Eye (tissue), 1 donor: ENCODE measurements at places on chromosomes 7 and 10.

DNA sequence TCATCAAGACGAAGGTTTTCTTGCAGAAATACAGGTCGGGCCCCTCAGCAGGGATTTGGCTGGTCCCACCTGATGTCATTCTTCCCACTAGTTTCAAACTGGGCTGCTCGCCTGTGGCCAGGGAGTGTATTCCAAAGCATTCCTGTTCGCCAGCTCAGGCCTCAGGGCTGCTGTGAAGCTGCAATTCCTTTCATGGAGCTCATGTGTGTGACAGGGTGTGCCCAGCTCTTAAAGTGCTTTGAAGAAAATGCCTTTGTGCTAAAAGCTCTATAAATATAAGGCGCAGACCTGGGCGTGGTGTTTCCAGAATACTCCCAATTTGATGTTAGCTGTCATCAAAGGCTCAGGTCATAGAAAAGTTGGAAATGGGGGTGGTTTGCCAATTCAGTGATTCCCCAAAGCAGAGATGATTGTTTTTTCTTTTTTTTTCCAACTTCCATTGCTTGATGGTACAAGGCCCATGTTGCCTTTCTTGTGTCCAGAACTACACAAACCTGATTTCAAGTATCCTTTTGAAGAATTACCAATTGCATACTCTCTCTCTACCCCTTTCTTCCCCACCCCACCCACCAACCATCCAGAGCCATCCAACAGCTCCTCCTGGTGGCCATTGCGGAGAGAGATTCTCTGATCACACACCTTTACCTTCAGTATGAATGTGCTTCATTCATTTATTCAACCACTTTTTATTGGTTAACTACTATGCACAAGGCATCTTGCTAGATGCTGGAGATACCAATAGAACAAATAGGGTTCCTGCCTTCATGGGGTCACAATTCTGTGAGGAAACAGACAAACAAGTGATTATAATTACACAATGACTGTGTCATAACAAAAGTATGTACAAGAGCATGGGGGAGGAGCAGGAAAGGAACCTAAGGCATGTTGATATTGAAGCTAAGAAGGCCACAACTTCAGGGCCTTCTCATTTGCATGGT, 297.3 kb upstream of the LYZL1 start:
- DNase-seq = peak; percentile 60

DNA sequence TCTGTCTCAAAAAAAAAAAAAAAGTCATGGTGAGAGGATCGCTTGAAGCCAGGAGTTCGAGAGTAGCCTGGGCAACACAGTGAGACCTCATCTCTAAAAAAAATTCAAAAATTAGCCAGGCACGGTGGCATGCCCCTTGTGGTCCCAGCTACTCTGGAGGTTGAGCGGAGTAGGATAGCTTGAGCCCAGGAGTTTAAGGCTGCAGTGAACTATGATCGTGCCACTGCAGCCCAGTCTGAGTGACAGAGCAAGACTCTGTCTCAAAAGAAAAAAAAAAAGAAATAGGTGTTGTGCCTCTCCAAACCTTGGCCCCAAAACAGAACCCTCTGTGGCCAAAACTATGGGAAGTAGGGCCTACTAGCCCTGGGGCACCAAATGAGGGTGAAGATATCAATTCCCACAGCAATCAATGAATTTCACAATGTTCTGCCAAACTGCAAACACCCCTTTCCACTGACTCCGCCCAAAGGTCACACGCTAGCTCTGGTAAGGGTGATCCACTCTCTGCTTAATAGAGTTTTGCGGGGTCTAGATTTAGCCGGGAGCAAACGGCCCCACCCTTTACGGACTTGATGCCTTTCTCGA, 16.9 kb downstream of the SSC4D start:
- DNase-seq = no peak

GRCh38 chr10:9229702-9230244, 1175.3 kb downstream of the GATA3 start:
- peak; percentile 58 for DNase-seq

DNA sequence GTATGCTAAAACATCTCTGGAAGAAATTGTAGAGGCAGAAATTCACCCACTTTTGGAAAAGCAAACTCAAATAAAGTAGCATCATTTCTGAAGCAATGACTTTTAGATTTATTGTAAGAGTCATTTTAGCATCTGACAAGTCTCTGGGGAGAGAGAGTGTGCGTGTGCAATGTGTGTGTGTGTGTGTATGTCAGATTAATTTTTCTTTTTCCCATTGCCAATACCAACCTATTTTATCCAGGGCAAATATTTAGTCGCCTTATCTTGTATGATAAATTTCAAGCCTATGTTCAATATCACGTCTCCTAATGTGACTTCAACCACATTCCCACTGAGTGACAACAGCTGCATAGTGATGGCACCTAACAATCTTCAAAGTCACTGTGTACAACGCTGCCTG, 101.7 kb downstream of the NEBL start:
- no peak for DNase-seq

DNA sequence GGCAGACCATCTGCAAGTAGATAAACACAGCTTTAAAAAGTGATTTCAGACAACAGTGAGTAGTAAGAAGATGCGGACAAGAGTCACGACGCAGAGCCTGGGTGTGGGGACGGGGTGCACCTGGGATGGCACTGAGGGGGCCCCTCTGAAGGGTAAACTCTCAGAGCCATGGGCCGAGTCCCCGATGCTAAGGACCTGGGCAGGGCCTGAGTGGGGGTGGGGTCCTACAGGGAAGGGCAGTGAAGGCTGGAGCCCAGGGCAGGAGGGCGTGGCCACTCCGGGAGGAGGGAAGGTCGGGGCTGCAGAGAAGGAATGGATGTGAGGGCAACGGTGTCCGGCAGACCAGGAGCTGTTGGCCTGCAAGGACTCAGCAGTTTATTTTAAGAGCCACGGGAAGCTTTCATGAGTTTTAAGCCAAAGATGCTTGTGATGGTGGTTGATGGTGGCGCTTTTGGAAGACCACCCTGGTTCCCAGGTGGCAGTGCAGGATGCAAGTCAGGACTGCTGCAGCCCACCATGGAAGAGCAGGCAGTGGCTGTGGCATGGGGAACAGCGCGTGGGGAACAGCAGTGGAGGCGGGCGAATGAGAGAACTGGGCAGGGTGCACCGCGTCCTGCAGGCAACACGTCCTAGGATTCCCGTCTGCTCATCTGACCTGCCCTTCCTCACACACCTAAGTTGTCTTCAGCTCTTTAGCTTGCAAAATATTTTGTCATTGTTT, 296.8 kb downstream of the DNAJB6 start:
- no peak for DNase-seq

DNA sequence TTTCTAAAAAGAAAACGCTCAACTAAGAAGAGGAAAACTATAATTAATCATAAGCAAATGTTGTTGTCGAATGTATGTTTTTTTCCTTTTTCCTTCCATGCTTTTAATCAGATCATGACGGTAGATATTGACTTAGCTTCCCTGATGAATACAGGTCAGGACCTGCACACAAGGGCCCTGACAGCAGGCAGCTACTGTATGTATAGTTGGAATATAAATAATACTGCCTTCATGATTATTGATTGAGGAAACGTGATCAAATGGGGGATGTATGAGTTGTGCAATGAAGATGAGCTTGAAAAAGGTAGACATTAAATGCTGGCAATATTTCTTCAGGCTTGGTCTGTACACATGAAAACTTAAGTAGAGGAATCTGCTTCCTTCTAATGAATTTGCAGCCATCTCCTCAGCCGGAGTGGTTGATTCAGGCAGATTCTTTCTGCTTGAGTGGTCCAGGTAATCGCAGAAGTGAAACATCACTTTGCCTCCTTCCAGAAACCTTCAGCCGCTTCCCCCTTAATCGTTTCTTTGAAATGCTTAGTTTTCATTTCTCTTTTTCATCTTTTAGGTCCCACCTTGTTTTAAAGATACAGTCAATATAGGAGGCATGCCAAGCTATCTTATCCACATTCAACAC, 656.5 kb downstream of the SDK1 start:
- DNase-seq = peak; percentile 35

GRCh38 chr7:7662527-7662926, 22.0 kb downstream of the UMAD1 start:
- DNase-seq = no peak

DNA sequence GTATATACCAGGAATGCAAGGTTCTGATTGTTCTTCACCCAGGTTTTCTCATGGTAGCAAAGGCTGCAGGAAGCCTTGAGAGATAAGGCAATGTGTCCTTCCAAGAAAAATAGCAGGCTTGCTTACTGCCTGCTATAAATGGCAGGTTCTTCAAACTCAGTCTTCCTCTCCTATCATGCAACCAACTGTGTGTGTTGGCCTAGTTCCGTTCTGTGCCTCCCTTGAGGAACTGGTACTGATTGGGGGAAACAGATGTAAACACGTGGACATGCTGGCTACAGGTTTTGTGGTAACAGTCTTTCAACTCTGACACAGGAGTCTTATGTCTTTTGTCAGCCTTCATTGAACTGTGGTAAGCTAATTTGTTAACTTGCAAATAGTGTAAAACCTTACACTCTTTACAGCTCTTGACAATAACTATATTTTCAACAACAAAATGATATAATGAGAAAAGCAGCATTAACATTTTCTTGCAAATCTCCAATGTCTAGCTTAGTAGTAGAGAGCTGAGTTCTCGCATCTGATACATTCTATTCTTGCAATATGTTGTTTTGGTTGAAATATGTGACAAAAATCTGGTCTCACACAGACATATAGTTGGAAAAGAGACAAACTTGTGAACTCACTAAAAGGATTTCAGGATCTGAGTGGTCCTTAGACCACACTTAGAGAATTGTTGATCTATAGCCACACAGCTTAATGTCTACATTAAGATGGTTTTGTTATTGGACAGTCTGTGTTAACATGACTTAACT, 54.7 kb upstream of the LSM8 start:
- no peak for DNase-seq

DNA sequence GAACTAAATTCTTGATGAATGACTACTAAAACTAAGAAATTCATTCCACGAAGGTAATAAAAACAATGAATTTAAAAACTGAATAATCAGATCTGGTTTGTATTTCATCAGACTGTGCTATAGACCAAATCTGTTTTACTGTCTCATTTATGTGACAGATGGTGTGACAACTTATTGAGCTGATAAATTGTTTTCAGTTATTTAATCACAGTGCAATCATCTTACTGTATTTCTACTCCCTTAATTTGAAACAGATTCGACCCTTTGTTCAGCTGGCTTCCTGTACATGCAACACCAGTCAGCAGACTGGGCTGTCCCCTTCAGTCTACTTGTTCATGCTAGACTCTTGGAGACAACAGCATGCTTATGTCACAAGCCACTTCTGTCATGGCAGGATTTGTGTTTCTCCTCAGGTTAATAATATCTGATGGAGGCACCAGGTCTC, 150.9 kb downstream of the MBL2 start:
- DNase-seq = no peak

GRCh38 chr7:81685270-81685868, 84.5 kb downstream of the HGF start:
- DNase-seq = no peak

GRCh38 chr10:87505366-87506111, 846 bp downstream of the MINPP1 start:
- DNase-seq = no peak

DNA sequence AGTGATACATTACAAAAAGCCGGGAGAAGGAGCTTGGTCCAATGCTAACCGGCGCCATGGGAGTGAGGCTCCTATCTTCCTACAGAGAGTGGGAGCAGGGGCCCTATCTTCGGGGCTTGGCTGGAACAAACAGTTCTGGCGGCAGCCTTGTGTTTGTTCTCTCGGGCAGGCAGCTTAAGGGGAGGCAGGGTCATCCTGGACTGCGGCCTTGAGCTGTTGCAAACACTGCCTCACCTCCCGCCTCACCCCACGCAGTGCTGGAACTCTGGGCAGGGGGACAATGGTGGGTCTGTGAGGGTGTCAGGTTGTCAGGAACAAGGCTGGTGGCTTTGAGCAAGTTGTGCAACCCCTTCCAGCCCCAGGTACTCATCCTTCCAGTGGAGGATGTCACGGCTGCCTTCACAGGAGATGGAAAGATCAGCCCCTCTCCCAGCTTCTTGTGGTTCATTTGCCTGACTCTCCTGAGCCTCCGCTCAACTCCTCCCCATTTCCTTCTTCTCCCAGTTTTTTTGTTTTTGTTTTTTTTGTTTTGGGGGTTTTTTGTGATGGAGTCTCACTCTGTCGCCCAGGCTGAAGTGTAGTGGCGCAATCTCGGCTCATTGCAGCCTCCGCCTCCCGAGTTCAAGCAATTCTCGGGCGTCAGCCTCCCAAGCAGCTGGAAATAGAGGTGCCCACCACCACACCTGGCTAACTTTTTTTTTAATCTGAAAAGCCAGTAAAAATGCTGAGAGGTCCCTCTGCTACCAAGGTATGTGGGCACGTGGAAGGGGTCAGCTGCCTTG, 57.4 kb downstream of the SPOCK2 start:
- DNase-seq = no peak

GRCh38 chr10:6128591-6129251, 39.9 kb downstream of the RBM17 start:
- no peak for DNase-seq

DNA sequence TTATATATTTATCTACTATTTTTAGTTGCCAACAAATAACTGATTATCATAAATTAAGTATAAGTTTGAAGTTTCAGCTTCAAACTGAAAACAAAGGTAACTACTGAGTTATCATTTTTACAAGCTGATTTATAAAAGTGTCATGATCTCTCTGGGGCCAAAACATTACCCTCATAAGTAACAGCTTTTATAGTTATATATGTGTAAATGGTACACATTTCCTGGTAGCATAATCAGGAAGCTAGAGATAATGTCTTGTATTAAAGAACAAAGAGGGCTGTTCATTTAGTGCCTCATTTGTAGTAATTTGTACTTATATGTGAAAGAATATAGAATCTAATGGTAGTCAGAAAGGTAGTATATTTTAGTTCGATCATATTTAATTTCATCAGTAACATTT, 162.6 kb downstream of the SGMS1 start:
- DNase-seq = no peak

DNA sequence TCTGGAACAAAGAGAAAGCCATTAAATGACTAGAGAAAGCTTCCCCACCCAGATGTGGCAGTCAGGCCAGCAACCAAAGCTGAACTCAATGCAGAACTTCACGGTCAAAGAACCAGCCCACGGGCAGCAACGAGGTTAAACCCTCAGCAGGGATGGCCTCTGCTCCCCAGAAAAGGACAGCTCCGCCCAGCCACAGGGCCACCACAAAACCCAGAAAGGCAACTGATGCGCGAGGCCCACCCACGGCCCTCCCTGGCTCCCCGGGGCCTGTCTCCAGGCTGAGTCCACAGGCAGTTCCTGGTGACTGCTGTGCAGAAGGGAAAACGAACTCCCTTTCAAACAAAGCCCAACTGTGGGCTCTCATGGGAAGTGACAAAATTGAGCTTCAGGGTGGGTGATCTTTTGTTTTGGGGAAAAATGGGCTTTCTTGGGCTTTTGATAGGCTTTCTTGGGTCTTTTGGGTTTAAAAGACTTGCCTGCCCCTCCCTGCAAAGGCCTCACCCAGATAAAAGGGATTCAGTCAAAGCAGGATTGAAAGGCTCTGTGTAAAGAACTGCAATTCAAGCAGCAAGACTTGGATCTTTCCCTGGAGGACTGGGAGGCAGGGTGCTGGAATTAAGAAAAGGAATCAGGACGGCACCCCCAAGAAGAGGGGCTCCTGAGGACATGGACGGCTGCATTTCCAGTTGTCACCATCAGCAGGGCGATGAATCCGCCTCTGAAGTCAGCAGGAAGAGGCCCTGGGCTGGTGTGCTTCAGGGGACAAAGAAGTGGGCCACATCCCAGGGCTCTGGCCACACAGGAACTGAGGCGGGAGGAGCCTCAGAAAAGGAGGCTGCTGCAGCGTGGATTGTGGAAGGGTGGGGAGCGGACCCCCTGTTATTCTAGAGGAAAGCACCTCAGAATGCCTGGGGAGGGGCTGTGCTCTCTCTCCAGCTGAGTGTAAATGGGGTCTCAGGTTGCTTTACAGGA, 209.9 kb downstream of the USP6NL start:
- no peak for DNase-seq

- DNase-seq = no peak
These were observed 26.6 kb upstream of the PURB start for GRCh38 chr7:44911911-44912310.
